ENCODE measurements at places on chromosomes 12 and 14. TPM values are rescaled to one million over a fixed set of nuclear protein-coding genes. Genes with fewer than 3 reads are reported as not detected.

DNA sequence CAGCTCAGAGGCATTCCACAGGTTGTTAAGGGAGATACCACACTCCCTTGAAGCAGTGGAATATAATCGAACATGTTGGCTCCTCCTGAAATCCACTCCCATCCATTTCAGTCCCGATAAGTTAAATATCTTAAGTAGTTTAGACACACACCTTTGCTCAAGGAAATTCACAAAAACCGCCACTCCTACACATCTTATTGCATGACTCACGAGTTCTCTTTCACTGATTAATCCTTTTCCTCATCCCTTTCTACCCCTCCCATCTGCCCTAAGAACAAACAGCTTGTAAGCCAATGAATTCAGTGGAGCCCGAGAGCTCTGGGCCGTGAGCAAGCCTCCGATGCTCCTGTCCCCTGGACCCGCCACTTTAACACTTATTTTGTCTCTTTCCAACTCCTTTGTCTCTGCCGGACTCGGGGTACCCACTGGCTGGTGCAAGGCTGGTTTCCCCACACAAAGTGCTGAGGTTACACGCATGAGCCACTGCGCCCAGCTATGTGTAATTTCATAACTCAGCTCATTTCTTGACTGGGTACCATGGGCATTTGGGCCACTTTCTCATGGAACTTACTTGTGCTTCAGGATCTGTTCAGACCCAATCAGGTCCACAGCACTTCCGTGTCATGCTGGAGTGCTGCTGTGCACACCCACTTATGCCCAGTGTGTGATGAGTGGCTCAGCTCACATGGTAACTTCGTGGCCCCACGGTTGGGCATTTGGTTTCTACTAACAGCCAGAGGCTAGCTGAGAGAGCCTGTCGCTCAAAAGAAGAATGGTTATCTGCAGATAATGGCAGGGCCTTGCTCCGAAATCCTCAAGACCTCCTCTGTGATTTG is 171.8 kb upstream of the ALG10B start:
- DNase-seq = no peak

- DNase-seq = no peak
These were observed 262.3 kb upstream of the GRIP1 start for GRCh38 chr12:66941150-66941549.

DNA sequence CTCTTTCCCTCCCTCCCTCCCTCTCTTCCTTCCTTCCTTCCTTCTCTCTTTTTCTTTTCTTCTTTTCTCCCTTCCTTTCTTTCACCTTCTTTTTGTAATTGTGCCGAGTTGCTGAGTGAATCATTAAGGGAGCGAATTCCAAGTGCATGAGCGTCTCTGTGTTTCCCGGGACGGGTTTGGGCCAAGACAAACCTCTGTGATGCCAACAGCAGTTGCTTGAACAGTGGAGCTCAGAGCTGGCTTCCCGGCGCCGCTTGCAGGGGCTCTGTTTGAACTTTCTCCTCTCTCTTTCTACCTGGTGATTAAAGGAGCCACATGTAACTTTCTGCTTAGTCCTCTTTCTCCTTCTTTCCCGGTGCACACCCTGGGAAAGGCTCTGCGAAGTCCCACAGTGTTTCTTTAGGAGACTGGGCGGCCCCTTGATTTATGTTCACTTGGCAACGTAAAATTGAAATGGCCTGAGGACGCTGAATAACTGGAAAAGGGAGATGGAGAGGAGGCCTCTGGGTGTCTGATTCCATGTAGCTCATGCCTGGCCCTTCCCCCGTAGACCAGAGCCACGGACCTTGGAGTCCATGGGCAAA is 33.7 kb upstream of the MAP1LC3B2 start:
- DNase-seq = no peak

DNA sequence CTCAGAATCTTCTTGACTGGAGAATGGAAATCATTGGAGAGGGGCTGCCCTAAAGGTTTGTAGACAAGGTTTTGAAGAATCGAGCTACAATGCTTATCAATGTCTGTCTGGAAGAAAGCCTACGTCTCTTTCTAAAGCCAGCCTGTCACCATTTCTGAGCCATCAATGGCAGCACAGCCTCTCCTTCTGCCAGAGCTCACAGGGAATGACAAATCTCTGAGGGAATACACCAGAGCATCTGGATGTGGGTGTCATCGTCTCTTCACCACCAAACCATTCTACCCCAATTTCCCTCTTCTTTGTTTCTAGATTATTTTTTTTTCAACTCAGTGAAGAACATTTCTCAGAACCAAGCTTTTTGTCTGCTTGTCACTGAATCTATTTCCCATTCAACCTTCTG is 349.7 kb downstream of the EMP1 start:
- DNase-seq = no peak

GRCh38 chr12:46522071-46522470 is 149.5 kb upstream of the SLC38A2 start:
- no peak for DNase-seq

CLEC4C gene
- total RNA-seq = not detected

DNA sequence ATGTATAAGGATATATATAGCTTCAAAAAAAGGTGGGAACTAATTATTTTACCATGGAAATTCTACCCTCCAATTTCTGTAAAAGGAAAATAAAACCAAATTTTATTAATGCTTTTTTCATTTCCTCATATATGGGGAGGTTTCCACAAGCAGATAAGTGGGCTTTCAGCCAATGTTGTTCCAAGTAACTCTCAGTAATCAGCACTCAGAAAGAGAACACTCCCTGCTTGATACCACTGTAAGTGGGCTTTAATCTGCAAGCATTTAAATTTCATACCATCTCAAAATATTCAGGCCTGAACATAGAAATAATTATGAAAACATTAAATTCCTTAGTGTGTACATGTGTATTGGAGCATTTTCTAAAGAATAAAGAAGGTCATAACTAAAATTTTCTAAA is 827.6 kb downstream of the C12orf50 start:
- no peak for DNase-seq

- no peak for DNase-seq
These were observed 492.5 kb upstream of the FLRT2 start for GRCh38 chr14:85037411-85037810.

- DNase-seq = no peak
These were observed 39.4 kb downstream of the ZFHX2 start for GRCh38 chr14:23512156-23512555.

- peak; percentile 23 for DNase-seq
These were observed 32.0 kb downstream of the LRIG3 start for GRCh38 chr12:58888131-58888783.

DNA sequence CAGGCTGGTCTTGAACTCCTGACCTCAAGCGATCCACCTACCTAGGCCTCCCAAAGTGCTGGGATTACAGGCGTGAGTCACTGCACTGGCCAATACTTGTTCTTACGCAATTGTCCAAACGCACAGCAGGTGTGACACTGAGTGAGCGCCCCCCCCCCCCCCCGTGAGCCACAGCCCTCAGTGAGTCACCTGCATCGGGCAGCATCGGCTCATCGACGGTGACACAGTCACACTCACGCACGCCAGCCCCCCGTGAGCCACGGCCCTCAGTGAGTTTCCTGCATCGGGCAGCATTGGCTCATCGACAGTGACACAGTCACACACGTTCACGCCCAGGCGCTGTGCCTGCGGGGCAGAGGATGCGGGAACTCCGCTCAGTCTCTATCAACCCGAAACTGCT is 42.5 kb downstream of the GALNT9 start:
- DNase-seq = no peak

CFAP54 gene
- 5.3 TPM for total RNA-seq

Data from frontal cortex (tissue), 4 donors.